ENCODE measurements at places on chromosomes 3 and 15.

GRCh38 chr3:4546346-4547178 is 53.4 kb downstream of the ITPR1 start:
- DNase-seq: no peak

DNA sequence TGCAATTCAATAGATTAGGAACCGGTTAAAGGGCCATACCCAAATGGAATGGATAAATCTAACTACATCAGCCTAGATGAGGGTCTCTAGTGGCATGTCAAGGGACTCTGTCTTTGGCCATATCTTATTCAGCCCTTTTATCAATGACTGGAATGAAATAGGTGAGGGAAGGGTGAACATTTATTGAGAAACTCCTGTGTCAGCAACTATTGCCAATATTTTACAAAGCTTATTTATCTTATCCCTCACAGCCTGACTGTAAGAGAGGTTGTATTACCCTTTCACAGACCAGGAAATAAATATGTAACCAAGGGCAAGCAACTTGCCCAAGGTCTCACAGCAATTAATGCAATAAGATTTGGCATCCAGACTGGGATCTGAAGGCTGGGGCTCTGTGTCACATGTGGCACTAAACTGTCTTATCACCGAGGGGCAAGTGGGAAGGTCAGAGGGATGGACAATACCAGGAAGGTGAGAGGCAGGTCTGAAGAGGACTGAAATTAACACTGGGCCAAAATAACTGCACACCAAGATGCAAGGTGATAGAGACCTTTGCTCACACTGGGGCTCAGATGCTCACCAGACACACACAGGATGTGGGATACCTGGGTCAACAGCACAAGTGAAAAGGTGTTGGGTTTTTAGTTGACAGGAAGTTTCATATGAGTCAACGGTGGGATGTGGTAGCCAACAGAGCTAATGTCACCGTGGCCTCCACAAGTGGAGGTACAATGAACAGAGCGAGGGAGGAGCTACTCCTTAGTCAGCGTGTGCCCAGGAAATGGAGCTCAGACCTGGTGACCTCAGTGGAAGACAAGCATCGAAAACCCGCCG is 261.3 kb downstream of the RPLP1 start:
- no peak for DNase-seq

- no peak for DNase-seq
These were observed 14.6 kb upstream of the SNRPN start for GRCh38 chr15:24940236-24940635.

DNA sequence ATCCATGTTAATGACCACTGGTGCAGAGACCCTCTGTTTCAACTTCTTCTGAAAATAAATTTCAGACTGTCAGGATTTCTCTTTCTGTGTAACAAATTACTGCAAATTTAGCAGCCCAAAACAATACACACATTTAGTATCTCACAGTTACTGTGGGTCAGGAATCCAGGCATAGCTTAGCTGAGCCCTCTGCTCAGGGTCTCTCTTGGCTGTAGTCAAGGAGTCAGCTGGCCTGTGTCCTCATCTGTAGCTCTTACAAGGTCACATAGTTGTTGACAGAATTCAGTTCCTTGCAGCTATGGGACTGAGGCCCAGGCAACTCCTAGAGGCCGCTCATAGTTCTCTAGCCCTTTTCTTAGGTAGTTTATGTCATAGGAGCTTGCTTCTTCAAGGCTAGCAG is 51.9 kb downstream of the NKIRAS1 start:
- no peak for DNase-seq

- no peak for DNase-seq
These were observed 49.9 kb upstream of the LINGO1 start for GRCh38 chr15:77682564-77682963.

GRCh38 chr3:100540791-100541334 is 48.4 kb downstream of the TMEM45A start:
- no peak for DNase-seq

DNA sequence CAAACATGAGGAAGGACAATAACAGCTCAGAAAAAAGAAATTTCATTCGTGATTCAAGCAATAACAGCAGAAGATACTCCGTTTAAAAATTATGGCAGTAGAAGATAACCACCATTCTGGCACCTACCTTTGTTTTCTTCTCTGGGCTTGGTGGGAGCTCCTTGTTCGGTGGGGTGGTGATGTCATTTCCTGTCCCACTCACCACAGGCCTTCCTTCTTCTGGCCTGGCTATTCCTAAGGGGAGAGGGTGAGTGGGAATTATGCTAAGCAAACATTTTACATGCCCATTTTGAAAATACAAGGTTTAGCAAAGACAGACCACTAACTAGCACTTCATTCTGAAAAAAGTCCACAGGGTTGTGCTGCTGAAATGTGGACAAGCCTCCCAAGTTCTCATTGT is 74.4 kb downstream of the DHX30 start:
- DNase-seq: no peak

- DNase-seq: no peak
These were observed 808.8 kb upstream of the LMCD1 start for GRCh38 chr3:7692866-7693265.

- DNase-seq: no peak
These were observed 33.4 kb downstream of the LSM3 start for GRCh38 chr3:14212032-14212431.

DNA sequence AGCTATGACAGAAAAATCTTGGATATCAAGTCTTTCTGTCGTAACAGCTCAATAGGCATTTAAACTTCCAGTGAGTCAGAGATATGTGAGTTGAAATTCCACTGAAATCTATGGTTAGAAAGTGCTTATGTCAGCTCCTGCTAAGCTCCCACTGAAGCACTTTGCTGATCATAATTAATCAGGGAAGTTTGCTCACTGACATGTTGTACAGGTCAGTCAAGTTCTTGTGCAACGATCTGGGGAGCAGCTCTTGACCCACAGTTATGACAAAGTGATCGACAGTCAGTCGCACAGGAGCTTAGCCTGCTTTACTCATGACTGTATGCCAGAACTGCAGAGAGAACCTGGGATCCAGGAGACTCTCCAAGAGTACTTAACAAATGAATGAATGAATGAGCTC is 453.5 kb downstream of the SOX2 start:
- no peak for DNase-seq

- peak; percentile 84 for DNase-seq
These were observed 11.3 kb downstream of the NRROS start for GRCh38 chr3:196650740-196651311.

DNA sequence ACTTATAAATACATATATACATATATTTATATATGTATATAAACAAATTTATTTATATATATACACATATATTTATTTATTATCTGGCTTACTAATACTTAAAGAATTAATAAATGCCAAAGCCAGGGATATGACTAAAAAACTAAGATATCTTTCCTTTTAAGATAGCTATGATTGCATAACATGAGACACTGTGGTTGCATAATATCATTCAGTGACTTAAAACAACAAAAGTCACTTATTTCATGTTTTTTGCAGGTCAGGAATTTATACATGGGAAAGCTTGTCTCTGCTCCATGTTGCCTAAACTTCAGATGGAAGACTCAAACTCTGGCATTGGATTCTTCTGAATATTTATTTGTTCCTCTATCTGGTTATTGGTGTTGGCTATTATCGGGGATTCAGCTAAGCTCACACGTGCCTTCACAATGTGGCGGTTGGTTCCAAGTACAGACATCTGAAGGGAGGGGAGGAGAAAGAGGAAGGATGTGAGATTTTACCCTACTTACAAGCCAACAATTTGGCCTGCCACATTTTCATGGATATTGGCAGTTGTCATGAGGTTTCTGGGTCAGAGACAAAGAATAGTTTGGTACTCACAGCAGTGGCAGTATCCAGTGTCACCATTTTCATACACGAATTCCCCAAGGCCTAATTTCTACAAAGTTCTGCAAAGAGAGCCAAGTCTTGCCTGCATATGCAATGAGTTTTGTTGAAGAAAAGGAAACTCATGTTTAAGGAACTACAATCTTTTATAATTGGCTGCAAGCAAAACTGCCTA is 381.6 kb downstream of the EPHA3 start:
- DNase-seq: no peak

- peak; percentile 12 for DNase-seq
These were observed 1.3 kb downstream of the FRMD5 start for GRCh38 chr15:44193651-44194322.

- DNase-seq: no peak
These were observed 123.0 kb downstream of the PTPRG start for GRCh38 chr3:61684386-61684785.

- no peak for DNase-seq
These were observed 35.5 kb downstream of the DCP1A start for GRCh38 chr3:53311882-53312281.

GRCh38 chr3:80492162-80492561 is 724.4 kb upstream of the ROBO1 start:
- DNase-seq: no peak

- DNase-seq: no peak
These were observed 411.9 kb upstream of the CCDC54 start for GRCh38 chr3:106965307-106965706.

GRCh38 chr3:88640581-88640980 is 466.8 kb upstream of the EPHA3 start:
- no peak for DNase-seq

- DNase-seq: no peak
These were observed 36.3 kb upstream of the SH3BP5 start for GRCh38 chr3:15368561-15369135.

GRCh38 chr3:193710286-193711165 is 117.5 kb downstream of the OPA1 start:
- no peak for DNase-seq

GRCh38 chr15:51887887-51888592 is 58.6 kb downstream of the TMOD3 start:
- DNase-seq: no peak

DNA sequence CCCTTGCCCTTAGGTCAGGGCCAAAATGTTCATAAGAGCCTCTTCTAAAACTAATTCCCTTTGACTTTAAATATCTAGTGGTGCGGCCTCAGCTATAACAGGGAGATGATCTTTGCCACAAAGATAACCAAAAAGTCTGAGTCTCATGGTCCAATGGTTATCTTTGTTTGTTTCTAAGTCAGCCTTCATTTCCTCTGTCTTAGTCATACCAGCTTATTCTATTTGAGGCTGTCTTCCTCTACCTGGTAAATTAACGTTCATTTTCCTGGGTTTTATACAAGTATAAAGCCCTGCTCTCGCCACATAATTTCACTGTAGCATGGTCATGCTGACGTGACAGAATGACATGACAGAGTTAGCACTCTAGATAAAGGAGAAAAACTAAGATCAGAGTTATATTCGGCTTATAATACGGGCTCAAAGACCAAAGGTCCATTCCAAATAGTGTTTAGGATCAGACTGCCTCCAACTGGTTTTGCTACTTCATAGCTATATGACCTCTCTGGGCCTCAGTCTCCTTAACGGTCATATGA is 18.4 kb downstream of the ZNF860 start:
- no peak for DNase-seq

DNA sequence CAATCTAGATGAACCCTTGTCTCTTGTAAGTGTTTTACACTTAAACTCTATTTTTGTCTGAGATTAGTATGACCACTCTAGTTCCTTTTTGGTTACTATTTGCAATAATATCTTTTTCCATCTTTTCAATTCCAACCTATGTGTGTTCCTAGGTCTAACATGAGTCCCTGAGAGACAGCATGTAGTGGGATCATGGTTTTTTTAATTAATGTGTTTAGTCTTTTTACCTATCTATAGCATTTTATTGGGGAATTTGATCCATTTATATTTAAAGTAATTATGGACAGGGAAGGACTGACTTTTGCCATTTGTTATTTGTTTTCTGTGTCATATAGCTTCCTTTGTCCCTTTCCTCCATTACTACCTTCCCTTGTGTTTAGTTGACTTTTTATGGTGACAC is 21.7 kb downstream of the TNFSF10 start:
- no peak for DNase-seq

DNA sequence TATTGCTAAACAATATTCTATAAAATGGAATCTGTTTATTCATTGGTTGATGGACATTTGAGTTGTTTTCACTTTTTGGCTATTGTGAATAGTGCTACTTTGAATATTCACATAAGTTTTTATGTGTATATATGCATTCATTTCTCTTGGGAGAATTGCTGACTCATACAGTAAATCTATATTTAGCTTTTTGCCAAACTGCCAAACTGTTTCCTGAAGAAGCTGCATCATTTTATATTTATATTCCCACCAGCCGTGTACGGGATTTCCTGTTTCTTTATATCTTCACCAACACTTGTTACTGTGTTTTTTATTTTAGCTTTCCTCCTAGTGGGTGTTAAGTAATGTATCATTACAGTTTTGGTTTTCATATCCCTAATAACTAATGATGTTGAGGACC is 12.5 kb upstream of the TCAIM start:
- no peak for DNase-seq

GRCh38 chr3:66483409-66483906 is 17.4 kb downstream of the LRIG1 start:
- no peak for DNase-seq

DNA sequence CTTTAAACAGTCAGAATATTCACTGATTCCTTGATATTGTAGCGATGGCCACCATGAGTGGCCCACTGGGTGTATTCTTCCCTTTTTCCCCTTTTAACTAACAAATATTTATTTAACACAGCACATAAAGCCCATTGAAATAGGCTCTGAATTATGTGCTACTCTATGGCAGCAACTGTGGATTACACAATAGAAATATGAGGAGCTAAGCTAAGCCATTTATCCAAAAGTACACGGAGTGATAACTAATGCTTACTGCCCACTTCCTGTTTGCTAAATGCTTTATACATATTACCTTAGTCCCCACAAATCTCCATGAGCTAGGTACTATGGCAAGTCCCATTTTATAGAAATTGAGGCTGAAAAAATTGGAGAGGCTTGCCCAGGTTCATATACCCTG is 17.9 kb downstream of the ILDR1 start:
- no peak for DNase-seq

DNA sequence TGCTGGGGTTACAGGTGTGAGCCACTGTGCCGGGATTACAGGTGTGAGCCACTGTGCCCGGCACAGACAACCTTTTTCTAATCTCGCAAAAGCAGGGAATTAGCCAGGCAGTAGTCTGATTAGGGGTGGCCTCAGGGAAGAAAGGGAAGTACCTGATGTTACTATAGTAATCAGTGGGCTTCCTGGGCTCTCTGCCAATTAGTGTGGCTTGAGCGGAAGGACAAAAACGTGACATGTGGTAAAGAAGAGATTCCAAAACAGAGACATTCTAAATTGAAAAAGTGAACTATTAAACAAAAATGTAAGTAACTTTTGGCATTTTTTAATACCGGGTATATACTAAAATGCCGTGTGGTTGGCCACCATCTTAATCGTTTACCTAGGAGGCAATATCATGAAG is 48.1 kb downstream of the CFAP20DC start:
- no peak for DNase-seq

- peak; percentile 77 for DNase-seq
These were observed 98.7 kb downstream of the KCNMB2 start for GRCh38 chr3:178634975-178635374.

DNA sequence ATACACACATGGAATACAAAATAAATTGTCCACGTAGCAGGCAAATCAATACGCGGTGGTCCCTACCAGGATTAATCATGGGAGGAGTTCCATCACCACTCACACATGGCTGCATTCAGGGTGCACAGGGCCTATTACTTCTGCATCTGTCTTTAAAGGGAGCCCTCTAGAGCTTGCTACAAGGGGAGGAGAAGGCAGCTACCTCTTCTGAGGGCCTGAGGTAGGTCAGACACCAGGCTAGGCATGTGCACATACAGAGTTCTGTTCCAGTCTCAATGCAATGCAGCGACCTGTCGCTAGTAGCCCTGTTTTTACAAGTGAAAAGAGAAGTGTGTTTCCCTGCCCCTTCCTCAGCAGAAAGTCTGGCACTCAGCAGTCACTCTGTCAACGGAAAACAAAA is 102.7 kb downstream of the ROBO2 start:
- no peak for DNase-seq

- DNase-seq: no peak
These were observed 87.1 kb upstream of the VEPH1 start for GRCh38 chr3:157590273-157590672.

Data from DMS79 treated with DMSO at 0.1 percent for 48 hours (cell line).